Type B pancreatic cell (in vitro differentiated cells): ENCODE measurements at places on chromosomes 5 and 9. TPM values are rescaled to one million over a fixed set of nuclear protein-coding genes. Genes with fewer than 3 reads are reported as not detected.

Gene WNT8A
- total RNA-seq = not detected in 2 replicates

- DNase-seq = no peak
Measured at GRCh38 chr5:55241746-55242145, 8.3 kb upstream of the CCNO start.

Gene WDR38
- total RNA-seq = 0.75 TPM in 1 of 2 replicates, not detected in the other

Gene SYK
- 13.0 and 22.6 TPM in 2 replicates for total RNA-seq

- DNase-seq = no peak
Measured at GRCh38 chr9:88923653-88924288, 67.5 kb upstream of the S1PR3 start.

Gene NIPAL4
- 0.46 and 0.59 TPM in 2 replicates for total RNA-seq

- DNase-seq = no peak
Measured at GRCh38 chr9:111147041-111147440, 108.8 kb upstream of the LPAR1 start.

DNA sequence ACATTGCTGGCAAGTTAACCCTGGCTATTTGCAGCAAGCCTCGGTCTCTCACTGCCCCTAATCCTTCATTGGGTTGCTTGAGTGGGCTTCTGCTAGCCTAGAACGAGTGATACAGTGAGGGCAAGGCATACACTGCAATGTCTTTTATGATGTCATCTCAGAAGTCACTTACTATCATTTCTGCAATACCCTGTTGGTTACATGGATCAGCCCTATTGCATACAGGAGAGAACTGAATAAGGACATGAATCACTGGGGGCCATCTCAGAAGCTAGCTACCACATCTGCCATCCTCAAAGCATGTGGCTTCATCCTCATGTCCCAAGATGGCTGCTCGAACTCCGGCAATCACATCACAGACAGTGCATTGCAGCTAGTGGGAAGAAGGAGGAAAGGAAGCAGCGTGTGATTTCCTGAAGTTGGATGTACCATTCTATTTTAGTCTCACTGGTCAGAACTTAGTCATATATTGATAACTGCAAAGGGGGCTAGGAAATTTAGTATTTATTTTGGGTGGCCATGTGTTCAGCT lies 33.3 kb upstream of the CDKN2AIPNL start:
- no peak for DNase-seq

DNA sequence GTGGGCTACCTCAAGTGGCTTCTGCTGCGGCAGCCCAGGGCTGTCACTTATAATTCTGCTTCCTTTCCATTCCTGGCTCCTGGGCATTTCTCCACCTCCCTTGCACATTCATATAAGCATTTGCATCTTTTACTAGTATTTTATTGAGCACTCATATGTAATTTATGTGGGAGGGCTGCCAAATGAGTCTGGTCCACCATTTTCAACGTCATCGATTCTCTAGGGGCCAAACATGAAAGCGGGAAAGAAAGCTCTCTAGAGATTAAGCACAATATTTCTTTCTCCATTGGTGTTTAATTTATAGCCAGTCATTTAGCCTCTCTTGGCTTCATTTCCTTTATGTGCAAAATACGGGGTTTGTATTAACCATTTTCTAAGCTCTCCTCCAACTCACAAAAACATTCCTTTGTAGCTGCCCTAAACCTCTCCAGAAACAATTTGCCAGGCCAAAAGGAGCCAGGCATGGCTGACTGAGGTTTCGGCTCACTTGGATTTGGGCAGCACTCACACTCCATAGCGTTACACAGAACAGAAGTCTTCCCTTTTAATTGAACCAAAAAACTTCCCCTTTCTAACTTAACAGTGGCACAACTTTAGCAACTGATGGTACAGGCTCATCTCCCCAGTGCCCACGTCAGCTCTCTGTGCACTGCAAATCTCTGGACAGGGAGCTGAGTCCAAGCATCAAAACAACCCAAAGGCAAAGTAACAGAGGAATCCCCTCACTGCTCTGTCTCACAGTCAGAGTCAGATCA lies 183.5 kb downstream of the ROR2 start:
- no peak for DNase-seq

Gene NUTM2F
- total RNA-seq = not detected in 2 replicates

- DNase-seq = peak; percentile 11
Measured at GRCh38 chr9:134559013-134559412, 82.6 kb upstream of the COL5A1 start.

DNA sequence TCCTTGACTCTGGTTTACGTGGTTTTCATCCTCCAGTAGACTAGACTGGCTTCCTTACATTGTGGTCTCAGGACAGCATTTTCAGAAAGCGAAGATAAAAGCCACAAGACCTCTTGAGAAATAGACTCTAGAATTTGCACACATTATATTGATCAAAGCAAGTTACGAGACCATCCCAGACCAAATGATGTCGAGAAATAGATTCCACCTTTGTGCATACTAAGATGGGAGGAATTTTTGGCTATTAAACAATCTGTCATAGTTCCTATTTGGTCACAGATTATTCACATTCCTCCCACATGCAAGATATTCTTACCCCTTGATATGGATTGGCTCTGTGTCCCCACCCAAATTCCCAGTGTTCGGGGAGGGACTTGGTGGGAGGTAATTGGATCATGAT lies 65.6 kb downstream of the TEX10 start:
- DNase-seq = no peak

- DNase-seq = no peak
Measured at GRCh38 chr5:64299805-64300204, 134.2 kb downstream of the RNF180 start.

DNA sequence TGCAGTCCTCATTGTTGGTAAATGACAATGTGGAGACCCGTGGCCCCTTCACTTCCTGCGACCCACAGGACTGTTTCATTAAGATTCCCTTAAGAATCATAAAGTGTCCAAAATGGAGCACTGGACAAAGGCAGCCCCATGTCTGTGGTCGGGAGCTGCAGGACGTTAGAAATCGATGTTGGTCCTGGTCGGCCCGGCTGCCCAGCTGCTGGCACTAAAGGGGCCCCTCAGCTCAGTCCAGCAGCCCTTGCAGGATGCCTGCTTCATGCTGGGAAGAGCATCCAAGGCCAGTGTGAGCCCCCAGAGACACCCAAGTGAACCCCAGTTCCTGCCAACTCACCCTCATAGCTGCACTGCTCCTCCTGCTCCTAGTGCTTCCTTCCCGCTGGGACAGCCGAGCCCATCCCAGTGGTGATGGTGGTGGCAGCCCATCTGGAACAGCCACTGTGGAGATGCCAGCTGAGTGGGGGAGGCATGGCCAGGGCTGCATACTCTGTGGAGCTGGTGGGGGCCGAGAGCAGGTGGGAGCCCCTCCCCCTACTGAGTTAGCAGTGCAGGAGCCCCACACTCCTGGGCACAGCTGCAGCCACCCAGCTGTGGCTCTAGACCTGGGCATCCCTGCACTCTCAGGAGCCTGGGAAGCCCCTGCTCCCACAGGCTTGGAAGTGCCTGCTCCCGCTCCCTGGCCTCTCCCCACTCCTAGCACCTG lies 168.0 kb upstream of the IRX2 start:
- peak; percentile 59 for DNase-seq

DNA sequence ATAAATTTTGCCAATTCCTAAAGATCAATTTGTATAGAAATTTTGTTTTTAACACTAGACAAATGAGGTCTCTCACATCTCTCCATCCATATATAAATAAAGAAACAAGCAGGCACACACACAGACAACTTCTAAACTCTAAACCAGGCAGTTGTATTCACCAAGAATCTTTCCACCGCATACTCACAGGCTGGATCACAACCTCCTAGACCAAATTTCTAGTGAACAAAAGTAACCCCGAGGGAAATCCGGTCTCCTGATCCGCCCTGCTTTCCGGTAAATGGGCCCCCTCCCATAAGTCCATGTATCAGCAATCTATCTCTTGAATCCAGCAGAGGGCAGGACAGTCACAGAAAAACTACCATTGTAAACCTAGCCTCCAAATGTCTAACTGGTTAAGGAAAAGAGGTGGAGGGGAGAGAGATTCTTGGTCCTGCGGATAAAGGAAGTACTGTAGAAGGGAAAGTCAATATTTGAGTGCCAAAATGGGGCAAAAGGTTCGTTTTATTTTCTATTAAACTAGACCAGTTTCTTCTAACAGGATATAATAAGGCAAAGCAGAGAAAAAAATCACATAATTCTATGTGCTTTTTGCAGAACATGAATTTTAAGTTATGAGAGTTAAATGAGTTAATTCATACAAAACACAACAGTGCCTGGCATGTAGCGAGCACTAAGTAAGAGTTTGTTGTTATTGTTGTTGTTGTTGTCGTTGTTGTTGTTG lies 4.8 kb upstream of the SMU1 start:
- DNase-seq = no peak

DNA sequence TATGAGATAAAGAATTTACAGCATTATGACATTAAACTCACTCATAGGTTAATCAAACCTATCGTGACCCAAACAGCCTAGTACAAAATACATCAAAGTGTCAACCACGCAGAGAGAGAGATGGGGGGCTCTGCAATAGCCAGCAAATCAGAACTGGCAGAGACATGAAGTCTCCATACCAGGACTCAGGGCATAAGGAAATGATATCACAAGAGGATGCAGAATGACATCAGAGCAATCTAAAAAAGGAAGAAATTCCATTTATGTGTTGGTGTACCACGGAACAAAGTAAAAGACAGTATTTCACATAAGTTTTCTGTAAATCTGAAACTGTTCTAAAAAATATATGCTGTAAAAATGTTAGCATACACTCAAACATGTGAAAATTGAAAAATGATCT lies 24.6 kb downstream of the BICD2 start:
- DNase-seq = no peak

Gene PPIC
- total RNA-seq = 23.4 and 57.7 TPM in 2 replicates

- no peak for DNase-seq
Measured at GRCh38 chr5:116759860-116760640, 185.4 kb upstream of the SEMA6A start.

DNA sequence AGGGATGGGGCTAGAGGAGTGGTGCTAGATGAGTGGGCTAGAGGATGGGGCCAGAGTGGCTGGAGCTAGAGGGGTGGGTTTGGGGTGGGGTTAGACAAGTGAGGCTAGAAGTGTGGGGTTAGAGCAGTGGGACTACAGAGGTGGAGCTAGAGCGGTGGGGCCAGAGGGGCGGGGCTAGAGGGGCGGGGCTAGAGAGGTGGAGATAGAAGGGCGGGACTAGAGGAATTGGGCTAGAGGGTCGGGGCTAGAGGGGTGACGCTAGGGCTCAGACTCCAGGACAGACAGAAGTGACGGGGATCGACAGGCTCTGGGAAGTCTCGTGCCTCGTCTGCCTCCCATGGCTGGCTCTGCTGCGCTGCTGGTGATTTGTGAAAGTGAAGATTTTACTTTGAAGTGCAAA lies 31.0 kb upstream of the TENT4A start:
- DNase-seq = no peak

DNA sequence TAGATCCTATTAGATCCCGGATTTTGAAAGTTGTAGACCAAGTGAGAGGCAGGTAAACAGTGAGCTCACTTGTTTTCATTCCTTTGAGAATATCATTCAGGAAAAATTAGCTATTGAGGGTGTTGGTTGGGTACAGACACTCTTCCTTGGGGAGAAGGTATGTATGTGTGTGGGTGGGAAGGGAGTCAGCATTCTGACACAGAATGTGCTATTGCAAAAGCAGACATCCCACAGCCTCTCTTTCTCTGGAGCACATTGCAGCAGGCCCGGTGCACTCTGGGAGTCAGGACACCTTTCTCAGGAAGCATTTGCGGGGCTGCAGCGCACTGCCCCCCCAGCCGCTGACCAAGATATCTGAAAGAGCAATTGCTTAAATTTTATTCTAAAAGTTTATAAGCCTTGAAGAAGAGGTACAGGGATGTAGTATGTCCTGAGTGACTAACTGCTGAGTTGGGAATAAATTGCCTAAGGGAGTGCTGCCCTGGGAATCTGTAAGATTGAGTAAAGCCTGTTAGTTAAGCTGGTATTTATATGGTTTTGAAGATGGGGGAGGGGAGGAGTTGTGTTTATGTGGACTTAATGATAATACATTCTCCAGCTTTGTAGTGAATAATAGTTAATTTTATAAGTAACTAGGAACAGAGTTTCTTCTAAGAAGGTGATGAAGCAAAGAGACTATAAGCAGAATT lies 5.2 kb downstream of the TNFAIP8 start:
- DNase-seq = no peak

Gene ADAM19
- total RNA-seq = 9.3 and 15.8 TPM in 2 replicates

DNA sequence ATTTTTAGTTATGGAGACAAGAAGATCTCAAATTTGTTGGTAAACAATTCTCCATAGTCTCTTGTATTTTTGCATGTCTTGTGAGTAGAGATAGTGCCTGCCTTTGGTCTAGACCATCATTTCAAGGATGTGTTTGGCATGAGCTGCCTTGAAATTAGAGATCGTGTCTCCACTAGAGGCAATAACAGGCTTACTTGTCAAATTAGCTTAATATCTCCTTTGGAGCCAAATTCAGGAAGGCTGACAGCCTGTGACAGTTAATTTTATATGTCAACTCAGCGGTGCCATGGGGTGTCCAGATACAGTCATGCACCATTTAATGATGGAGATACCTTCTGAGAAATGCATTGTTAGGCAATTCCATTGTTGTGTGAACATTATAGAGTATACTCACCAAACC lies 24.8 kb upstream of the PRDM9 start:
- DNase-seq = no peak

DNA sequence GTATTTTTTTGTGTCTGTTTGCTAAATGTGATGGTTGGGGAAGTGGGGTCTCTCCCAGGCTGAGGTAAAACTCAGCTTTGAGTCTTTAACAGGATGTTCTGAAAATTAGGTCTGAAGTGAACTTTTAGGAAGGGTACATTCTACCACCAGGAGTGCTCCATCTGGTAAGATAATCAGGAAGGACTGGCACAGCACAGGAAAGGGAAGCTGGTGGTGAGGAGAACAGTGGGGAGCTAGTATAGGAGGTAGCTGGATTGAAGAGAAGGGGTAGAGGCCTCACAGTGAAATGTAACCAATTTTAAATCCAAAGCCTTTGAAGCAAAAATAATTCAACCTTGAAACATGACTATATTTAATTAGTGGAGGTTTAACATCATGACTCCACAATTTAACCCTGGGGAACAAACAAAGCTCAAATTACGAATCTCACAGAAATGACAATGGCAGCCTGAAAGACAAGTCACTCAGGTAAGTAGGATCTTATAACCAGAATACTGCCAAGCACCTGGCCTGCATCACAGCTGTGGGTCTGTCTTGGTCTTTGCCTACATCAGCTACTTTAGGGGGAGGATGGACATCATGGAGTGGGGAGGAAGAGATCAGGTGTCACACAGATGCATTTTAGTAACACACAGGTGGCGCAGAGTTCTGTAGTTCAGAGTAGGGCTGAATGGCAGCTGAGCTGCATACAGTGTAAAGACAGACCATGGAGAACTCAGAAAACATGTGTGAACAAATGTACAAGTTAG lies 445.3 kb downstream of the DMRT2 start:
- DNase-seq = no peak

GRCh38 chr5:14945450-14945849 lies 73.9 kb upstream of the ANKH start:
- no peak for DNase-seq

DNA sequence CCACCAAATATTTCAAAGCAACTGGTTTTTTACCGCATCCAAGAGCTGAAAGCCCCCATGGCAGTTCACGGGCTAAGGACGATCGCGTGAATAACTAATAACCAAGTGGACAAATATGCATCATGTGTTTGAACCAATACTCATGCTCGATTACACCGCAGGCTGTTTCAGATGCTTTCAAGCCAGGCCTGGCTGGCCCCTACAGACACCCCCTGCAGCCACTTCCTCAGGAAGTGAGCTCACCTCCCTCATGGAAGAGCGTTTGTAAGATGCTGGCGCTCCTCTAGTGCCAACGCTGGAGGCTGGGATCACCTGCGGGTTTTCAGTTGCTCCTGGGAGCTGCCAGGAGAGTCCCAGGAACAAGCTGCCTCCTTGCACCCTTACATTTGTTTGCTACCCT lies 53.9 kb upstream of the PTCH1 start:
- DNase-seq = no peak
